Esophagus muscularis mucosa (tissue), 4 donors: ENCODE measurements at places on chromosomes 4 and X. TPM values are rescaled to one million over a fixed set of nuclear protein-coding genes. Genes with fewer than 3 reads are reported as not detected.
A peak's percentile ranks its signal among the peaks of the same experiment; 100 is the strongest.

The LRRC66 gene
- total RNA-seq: 0.39 TPM

The IL2 gene
- total RNA-seq: not detected

The HMGB3 gene
- 2.1 TPM for total RNA-seq

The PROM1 gene
- total RNA-seq: 3.8 TPM

The DMP1 gene
- total RNA-seq: not detected

The TMEM31 gene
- total RNA-seq: not detected

The TXK gene
- 1.2 TPM for total RNA-seq

The TEX13B gene
- not detected for total RNA-seq

The GNRHR gene
- total RNA-seq: not detected

The AKAP14 gene
- total RNA-seq: not detected

The RBM41 gene
- total RNA-seq: 14.6 TPM

DNA sequence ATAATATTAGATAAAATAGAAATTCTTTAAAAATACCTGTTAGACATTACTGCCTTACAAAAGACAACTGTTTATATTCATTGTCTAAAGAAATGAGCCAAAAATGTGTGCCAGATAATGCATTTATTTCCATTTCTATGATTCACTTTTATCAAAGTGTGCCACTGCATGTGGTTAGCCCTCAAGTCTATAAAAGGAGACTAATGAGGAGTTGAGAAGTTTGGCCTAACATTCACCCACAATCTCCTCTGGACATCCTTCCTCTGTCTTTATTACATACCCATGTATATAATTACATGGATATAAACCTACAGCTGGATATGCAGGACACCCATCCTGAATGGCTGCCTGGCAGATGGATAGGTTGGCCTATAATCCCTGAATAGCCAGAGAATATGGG lies 42.6 kb upstream of the PDE5A start:
- no peak for DNase-seq

DNA sequence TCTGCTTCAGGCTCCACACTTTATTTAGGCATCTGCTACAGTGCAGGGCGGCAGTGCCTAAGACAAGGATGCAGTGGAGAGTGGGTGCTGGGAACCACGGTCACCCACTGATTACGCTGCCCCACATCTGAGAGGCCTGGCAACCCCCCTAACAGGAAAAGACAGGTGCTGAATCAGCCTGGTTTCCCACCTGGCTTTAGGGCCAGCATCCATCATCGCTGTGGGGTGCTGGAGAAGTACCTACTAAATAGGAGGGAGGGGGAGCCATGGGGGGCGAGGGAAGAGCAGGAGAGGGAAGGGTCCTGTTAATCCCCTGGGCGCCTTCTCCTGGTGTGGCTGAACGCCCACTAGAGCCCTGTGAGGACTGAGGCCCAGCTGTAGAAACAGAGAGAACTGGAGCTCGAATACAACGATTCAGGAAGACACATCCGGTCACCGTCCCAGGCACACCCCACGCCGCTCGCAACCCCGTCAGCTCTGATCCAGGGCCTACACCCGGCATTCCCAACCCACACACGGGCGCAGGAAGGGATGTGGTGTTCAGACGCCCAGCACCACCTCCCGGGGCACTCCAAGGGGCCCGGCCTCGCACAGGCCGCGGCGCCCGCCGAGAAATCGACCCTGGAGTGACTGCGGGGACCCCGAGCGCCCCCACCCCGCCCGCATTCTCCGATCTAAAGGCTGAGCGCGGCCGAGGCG lies 554 bp downstream of the DCTD start:
- DNase-seq: no peak

DNA sequence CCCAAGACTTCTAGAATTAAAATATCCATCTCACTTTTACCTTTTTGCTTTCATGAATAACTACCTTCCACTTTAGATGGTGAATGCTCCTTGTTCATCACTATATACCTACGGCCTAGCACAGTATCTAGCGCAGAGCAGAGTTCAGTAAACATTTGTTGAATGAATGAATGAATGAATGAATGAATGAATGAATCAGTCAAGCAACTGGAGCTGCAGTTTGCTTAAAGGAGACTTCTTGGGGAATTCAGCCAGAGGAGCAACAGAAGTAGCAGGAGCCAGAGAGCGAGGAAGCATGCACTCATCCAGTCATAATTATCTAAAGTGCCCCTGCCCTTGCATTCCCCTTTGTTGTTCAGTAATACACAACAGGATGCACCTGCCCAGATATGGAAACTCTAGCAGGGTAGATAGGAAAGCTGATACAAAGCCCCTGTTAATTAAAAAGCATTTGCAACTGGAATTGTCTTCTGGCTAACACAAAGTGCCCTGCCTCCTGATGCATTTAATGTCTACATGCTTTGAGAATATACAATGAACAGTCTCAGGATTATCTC lies 103.0 kb upstream of the MBNL3 start:
- no peak for DNase-seq

GRCh38 chr4:171024720-171025303 lies 788.4 kb upstream of the GALNTL6 start:
- DNase-seq: no peak

- DNase-seq: no peak
Observed at GRCh38 chr4:27181693-27182092, 321.1 kb downstream of the STIM2 start.

DNA sequence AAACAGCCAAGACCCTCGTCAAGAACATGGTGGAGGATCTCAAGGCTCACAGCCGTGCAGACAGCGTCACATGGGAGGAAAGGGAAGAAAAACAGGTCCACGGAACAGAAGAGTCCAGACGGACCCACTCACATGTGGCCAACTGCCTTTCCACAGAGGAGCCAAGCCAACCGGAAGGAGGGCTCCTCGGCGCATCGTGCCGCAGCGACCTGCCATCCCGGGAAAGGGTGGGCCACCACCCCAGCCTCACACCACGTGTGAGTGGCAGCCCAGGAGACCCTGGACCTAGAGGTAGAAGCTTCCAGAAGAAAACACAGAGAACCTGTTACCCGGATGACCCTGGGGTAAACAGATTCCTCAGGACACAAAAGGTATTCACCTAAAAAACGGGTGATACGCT lies 28.4 kb downstream of the CTBP1 start:
- no peak for DNase-seq

DNA sequence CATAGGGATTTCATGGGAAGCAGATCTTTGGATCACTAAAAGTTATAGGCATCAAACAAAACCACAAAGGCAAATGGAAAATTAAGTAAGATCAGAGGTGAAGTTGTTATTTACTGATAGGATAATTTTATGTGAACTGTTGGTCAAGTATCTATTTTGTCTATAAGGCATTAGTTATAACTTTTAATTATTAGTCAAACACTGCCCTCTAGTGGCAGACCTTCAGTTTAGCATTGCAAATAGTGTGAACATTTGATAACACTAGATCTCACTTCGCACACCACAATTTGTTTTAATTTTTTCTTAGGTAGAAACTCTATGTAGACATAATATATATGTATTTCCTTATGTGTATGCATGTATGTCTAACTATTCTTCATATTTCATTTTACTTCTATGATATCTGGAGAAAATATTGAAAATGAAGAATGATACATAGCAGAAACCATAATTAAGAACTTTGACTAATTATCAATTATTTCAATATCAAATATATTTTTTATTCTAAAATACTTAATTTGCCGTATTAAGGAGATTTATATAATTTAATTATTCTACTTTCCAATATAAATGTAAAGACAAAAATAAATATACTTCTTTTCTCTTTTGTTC lies 214.5 kb upstream of the TACR3 start:
- no peak for DNase-seq

DNA sequence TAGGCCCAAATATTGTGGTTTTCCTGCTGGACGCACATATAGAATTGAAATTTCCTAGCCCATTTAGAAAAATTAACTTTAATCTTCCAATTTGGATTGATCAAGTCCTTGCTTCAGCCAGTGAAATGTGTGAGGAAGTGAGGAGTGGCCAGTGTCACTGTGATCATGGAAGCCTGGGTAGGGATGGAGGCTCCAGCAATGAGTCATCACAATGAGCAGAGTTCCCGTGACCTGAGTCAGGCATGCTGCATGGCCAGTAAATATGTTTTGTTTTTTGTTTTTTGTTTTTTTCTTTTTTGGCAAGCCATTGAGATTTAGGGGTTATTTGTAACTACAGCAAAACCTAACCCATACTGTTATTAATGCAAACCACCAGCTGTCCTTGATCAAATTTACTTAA lies 52.1 kb downstream of the IDS start:
- DNase-seq: no peak

DNA sequence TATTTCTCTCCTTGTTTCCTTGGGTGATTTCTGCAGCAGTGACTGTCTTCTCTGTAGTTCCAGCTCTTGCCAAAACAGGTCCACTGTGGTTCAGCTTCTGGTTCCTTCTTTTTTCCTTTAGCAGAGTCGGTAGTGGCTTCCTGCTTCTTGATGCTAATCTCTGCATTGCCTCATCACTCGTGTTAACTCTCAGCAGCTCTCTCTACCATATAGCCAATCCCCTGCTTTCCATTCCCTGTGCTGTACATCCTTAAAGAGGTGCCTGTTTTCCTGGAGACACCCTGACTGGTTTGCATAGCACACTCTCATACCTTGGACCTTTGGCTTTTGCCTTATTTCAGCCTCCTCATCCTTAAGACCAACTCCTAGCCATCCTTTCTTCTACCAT lies 191.2 kb upstream of the LNX1 start:
- peak; percentile 66 for DNase-seq

DNA sequence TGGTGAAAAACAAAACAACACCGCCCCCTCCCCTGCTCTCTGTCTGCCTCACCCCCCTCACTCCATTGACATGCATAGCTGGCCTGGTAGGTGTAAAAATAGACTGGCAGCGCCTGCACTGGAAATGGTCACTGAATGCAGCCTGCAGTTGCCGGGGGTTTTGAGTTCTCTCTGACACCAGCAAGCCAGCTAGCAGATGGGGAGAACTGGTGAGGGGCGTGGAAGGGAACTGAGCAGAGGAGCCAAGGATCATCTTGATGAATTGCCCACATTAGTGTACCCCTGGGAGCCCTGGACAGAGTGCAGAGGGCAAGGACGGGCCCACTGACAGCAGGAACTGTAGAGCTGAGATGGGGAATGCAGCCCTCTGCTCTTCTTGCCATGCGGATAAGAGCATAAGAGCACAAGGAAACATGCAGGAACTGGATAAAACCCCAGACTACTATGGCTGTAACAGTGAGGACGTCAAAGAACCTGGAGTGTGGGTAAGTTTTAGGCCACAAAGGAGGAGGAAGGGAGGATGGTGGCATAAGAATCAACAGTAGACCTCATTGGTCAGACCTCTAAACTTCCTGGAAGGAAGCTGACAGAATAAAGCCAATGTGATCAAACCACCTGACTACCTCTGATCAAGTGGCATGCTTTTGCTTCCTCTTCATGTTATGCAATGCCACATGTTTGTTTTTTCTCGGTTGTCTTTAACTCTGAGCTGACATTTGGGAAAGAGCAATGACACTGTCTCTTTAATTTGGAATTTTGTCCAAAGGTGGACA lies 96.3 kb downstream of the ANK2 start:
- no peak for DNase-seq

DNA sequence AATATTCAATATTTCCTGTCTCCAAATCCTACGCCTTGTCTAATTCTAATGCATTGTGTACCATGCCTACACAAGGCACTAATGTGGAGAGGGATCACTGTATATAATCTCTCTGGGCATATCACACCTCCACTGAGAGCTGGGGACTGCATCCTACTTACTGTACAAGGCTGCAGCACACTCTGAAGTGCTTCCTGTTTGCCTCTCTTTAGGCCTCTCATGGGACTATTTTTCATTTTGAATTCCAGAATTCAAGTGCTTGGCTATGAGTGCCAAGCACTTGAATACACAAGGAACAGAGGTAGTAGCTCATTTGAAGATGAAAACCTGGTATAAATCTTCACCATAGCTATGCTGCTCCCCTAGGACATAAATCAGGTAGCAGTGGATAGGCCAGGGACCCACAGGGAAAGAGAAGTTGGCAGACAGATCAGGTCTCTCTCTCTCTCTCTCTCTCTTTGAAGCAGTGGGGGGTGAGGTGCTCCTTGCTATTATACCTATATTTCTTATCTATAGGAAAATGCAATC lies 229.7 kb upstream of the MBNL3 start:
- no peak for DNase-seq

- no peak for DNase-seq
Observed at GRCh38 chrX:140389331-140389730, 115.5 kb downstream of the SOX3 start.

DNA sequence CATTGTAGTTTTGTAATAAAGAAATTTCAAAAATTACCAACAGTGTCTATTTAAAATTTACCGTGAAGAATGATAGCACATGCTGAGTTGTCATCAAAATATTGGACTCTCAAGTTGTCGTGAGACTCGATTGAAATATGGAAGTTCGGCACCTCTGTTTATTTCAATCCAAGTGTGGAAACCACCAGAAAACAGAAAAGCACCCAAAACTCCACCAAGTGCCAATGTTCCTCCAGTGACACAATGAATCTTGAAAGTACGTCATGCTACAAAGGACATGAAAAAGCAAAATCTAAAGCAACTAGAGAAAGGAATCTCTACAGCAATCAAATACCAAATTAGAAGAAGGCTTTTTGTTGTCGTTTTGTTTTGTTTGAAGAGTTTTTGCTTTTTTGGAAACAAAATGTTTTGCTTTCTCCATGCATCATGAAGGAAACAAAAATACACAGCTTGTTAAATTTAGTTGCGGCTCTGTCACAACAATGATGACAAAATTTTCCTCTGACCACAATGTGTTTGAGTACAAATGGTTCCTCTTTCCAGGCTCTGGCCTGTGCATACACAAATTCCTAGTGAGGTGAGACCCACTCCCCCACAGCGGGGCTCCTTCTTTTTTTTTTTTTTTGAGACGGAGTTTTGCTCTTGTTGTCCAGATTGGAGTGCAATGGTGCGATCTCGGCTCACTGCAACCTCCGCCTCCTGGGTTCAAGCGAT lies 9.6 kb upstream of the IL13RA1 start:
- DNase-seq: no peak

DNA sequence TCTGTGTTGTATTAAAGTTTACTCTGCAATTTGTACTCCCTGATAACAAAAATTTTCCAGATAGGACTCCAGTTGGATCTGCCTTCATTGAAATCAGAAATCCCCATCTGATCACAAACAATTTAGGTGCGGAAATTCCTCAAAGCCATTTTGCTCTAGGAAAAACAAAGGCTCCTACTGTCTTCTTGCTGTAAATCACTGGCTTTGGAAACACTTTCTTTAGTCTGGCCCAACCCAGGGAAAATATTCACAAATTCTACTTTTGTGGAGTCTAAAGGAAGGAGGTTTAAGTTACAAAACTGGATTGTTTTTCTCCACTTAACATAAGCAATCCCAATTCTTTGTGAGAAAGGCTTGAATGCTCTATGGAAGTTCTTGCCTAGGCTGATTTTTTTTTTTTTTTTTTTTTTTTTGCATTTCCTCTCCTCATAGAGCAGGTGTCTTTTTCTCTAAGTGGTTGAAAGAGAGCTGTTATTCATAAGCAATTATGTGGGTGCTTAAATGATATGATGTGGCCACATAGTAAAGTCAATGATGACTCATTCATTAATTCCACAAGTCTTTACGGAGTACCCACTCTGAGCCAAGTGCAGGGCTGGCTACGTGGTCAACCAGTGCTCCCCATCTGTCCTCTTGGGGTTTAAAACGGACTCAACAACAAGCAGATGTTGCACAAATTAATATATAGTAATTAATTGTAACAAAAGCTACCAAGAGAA lies 261.4 kb downstream of the LDB2 start:
- no peak for DNase-seq
